Activated B cell treated with CpG ODN at 0.5 μM for 24 hours (primary cell): ENCODE measurements at places on chromosomes 16 and 17. TPM values are rescaled to one million over a fixed set of nuclear protein-coding genes. Genes with fewer than 3 reads are reported as not detected.

Gene GPS2
- 105 and 115 TPM in 2 replicates for total RNA-seq

Gene SPATA32
- 0.27 and 0.39 TPM in 2 replicates for total RNA-seq

Gene ESRP2
- 0.10 and 0.40 TPM in 2 replicates for total RNA-seq

Gene USP10
- total RNA-seq: 138 and 147 TPM in 2 replicates

Gene NME3
- total RNA-seq: 54.1 and 57.8 TPM in 2 replicates

GRCh38 chr16:79336437-79337229 is 263.9 kb downstream of the MAF start:
- no peak for DNase-seq

- no peak for DNase-seq
These were observed 1.3 kb upstream of the TUBB3 start for GRCh38 chr16:89921702-89922476.

- DNase-seq: peak; percentile 48
These were observed 56.0 kb downstream of the TNFRSF13B start for GRCh38 chr17:16915752-16916556.

DNA sequence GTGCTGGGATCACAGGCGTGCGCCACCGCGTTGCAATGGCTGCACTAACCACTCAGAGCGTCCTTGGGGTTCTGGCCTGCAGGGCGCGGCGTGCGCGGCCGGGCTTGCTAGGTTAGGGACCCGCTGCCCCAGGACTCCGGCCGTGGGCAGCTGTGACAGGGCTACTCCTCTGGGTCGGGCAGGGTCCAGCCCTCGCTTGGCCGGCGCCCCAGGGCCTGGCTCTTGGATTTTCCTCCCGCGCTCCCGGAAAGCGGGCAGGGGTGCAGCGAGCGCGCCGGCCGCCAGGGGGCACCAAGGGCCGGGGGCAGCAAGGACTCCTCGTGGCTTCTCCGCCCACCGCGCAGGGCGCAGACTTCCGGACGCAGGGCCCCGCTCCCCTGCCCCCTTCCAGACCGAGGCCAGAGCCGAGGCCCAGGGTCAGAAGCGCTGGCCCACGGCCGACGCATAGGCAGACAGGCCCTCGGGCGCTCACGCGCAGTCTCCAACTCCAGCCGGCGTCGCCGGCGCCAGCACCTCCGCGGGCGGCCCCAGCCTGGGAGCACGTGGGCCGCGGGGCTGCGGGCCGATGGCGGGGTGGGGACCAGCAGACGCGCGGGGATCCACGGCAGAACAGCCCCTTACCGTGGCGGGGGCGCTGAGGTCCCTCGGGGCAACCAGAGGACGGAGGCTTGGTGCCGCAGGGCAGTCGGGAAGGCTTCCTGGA is 355 bp downstream of the TLE7 start:
- no peak for DNase-seq

- DNase-seq: no peak
These were observed 53.6 kb downstream of the RMI2 start for GRCh38 chr16:11398851-11399250.

- DNase-seq: no peak
These were observed 289.2 kb upstream of the FOXF1 start for GRCh38 chr16:86221085-86221484.

- no peak for DNase-seq
These were observed 13.2 kb downstream of the XYLT1 start for GRCh38 chr16:17457513-17457912.

GRCh38 chr17:53516636-53517035 is 306.1 kb upstream of the KIF2B start:
- DNase-seq: no peak

- no peak for DNase-seq
These were observed 3.6 kb downstream of the COG1 start for GRCh38 chr17:73196500-73196899.

GRCh38 chr17:5184288-5184687 is 7.4 kb downstream of the ZNF594 start:
- DNase-seq: no peak

DNA sequence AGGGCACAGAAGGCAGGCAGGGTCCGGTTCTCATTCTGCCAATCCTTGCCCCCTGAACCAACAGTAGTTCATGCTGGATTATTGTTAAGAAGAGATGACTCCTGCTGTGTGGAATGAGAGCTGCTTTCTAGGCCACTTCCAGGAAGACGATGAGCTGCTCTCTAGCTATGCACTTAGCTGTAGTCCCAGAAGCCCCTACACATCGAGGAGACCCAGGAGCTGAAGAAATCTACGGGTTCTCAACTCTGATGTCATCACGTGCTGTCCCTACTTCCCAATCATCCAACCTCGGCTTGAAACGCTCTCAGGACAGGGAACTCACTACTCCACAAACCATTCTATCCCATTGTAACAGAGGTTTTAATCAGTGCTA is 29.0 kb upstream of the EMP2 start:
- DNase-seq: no peak

GRCh38 chr17:56810891-56811775 is 22.6 kb downstream of the C17orf67 start:
- no peak for DNase-seq

DNA sequence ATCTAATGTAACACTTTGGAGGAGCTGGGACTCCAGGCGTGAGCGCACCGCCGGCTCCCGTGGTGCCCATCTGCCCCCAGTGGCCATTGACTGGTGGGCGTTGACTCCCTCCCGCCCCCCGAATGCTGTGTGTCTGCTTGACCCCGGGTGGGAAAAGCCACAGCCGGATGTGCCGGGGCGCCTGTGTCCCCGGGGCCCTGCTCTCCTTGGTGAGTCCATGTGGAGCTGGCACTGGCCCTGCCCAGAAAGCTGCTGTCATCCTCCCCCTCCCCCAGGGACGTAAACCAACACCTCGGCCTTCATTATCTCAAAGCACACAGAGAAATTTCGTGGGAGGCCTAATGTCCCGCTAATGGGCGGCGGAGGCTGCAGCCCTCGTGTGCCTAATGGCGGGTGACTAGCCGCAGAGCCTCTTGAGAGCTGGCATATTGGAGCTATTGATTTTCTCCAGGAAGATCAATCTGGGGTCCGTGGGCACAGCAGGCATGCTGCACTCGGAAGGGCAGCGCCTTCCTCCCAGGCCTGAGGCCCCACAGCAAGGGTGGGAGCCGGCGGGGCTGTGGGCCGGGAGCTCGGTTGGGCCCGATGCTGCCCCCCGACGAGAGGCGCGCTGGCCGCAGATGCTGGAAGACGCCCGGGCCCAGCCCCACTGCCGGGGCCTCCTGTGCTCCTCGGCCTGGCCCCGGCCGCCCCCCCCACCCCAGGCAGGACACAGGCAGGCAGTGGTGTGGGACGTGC is 4.0 kb upstream of the PERCC1 start:
- DNase-seq: no peak

DNA sequence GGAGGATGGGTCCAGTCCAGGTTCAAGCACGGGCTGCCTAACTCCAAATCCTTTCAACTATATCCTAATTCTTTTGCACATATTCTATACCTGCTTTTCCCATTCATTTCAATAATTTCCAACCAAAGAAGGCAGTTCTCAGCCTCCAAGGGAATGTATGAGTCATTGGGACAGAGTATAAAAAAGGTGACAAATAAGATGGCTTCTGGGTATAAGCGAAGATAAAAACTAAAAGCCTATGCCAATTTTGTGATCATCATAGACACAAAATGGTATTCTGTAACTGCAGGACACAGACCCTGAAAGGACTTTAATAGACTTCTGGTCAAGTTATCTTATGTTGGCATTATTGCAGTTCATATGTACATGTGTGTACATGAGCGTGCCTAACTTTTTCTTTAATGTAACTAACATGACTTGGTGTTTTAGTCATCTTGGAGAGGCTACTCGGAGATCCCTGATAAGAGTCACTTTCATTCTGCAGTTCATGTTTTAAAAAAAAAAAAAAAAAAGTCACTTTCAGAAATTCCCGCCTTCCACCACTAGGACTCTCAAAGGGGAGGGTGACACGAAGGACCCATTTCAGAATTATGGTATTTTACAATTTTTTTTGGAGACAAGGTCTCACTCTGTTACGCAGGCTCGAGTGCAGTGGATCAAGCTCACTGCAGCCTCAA is 17.3 kb downstream of the COG1 start:
- DNase-seq: no peak

- DNase-seq: no peak
These were observed 290.6 kb upstream of the CCL2 start for GRCh38 chr17:33964344-33964979.

DNA sequence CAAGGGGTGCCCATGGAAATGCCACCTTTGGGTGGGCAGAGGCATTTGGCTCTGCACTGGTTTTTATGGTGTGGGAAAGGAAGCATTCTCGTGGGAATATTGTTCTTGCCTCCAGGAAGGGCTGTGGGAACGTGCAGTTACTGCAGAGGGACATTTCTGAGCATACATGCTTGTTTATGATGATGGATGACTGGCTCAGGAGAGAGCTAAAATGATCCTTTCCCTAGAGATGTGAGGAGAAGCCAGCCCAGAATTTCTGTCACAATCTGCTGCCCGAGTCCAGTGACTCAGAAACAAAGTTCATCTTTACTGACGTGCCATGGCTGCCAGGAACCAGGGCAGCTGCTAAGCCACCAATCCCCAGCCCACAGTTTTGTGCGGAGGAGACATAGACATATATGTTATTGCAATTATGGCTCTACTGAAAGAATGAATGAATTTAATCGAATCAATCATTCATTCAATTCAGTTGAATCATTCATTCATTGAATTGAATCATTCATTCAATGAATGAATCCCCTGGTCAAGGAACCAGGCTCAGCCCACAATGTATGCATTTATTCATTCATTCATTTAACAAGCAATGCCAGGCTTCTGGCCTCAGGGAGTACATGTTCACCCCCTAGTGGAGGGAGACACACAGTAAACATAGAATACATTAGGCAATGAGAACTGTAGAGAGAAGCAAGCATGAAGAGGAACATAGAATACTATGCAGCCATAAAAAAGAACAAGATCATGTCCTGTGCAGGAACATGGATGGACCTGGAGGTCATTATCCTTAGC is 414.4 kb upstream of the HSBP1 start:
- DNase-seq: no peak

DNA sequence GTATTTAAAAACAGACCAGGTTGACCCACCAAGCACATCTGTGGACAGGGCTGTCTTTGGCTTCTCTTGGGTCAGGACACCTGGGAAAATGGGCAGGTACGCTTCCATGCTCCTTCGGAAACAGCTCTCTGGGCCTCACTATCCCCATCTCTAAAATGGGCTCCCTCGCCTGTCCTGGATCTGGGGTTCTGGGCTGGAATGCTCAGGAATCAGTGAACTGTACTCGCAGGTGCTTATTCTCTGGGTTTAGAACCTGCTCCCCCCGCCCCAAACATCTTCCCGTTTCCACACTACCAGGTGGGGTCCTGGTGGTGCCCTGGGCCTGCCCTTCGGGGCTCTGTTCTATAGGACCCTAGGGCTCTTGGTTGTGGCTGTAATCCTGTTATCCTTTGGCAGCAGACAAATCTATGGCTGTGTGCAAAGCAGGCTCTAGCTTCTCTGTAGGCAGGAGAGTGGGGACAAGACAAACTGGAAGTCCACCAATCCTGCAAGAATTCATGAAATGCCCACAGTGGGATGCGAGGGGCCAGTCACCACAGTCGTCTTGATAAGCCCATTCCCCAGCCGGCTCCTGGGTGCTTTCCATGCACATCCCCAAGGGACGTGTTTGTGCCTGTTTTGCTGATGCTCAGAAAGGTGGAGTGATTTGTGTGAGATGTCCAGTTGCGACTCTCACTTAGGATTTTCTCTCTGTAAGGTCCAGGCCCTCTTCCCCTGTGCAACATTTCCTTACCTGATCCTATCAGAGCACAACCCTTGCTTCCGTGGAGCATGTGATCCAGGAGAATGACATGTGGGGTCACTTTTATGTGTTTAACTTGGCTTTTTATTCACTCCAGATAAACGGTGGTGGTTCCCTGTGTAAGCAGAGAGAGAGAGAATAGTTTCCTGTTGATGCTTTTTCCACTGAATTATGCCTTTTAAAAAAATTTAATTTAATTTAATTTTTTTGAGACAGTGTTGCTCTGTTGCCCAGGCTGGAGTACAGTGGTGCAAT is 37.2 kb downstream of the HAPSTR1 start:
- DNase-seq: no peak

DNA sequence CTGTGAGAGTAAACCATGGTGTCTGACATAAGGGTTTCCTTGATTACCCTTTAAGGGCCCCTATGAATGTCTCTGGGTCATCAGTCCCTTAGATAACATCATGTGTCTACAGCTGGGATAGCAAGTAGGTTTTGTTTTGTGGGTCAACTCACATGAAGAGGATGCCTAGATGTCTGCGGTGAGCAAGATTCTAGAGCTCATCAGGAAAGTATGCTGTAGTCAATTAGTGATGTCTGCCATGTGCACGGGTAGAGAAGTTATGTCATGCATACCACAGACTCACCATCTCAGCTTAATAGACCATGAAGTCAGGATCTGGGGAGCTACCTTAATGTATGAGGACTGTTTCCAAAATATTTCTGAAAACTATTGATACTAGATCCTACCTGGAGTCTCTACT is 57.5 kb downstream of the CDH13 start:
- no peak for DNase-seq
